AG08395 (cell line): ENCODE measurements at places on chromosomes 7 and 10.

- no peak for DNase-seq
Observed at GRCh38 chr10:59018977-59019376, 157.5 kb upstream of the PHYHIPL start.

DNA sequence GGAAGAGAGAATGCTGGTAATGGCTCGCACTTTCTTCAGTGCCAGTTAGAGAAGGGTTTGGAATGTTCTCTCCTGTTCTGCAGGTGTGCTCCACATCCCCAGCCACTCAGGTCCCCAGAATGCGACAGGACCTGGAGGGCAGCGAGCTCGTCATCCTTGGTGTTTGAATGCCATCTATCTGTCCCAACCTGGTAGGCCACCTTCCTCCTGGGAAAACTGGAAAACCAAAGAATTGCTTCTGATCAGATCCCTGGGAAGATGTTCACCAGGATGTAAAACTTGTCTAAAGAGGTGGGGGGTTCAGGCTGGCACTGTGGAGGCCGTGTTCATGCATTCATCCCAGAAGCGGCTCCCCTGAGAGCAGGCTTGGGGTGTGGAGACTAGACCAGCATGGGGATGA, 379.5 kb downstream of the GLRX3 start:
- DNase-seq: no peak

- DNase-seq: no peak
Observed at GRCh38 chr7:96508371-96508770, 186.5 kb upstream of the SLC25A13 start.

DNA sequence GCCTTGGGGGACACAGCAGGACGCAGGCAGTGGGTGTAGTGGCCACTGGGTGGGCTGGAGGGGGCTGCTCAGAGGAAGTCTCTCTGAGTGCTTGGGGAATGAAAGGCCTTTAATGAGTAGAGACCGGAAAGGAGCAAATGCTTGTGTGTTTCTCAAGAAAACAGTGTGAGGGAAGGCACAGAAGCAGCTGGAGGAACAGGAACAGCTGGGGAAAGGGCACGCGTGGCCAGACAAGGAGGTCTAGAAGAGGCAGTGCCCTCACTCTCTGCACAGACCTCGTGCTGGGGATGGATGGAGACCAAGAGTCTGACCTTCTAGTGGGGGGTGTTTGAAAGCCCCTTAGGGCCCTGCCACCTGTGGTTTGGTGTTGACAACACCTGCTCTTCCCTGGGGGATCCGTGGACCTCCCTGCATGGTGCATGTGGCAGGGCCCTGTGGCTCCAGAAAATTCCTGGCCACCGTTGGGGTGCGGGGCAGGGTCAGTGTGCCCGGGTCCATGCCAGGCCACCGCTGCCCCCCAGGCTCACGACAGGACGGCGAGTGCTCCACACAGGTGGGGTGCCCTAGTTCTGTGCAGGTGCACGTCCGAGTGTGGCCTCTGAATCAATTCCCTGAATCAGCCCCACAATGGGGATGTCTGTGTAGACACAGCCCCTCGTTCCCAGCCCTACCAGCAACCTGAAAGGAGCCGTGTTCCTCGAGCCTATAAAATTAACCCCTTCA, 25.9 kb upstream of the FAM20C start:
- no peak for DNase-seq
